ENCODE measurements at places on chromosomes 11 and 22.

DNA sequence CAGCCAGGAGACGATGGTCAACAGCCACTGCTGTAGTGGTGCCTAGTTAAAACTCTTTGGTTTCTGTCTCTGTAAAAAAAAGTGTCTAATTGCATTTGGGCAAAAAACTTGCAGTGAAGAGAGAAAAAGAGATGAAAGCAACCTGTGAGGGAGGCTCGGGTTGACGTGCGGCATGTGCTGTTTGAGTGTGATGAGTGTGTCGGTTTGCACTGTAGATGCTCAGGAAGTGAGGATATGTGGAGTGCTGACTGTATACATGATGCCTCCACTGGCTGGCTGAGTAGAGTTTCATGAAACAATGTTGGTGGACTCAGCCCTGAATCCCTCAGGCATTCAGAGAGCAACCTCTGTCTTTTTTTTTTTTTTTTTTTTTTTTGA, 4.3 kb upstream of the DGCR6L start:
- DNase-seq: no peak

DNA sequence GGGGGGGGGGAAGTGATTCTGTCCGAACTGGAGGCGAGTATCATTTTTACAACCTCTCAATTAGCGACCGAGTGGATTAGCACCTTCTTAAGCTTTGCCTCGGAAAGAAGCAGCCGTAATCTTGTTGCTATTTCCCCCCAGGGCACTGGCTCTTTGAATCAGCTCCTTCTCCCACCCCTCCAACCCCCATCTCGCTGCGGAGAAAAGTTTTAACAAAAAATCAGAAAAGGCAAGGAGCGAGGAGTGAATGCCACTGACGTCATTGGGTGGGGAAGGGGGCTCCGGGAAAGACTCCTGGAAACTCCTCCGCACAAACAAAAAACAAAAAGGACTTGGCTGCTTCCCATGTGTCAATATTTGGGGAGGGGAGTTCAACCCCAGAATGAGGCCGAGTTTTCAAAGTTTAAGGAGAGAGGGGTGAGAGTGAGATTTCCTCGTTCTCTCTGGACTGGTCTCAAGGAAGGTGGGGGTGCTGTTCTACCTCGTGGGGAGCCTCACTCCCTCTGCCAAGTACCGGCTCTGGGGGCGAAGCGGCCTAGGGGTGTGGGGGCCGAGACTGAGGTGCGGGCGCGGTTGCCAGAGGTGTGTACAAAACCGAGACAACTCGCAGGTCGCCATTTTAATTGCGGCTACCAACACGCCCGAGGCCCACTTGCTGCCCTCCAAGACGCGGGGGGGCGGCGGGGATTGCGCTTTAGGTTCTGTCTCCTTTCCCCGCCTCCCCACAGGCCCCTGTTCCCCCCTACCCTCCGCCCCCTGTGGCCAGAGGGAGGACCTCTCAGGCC, 2.5 kb upstream of the PAX6 start:
- DNase-seq: no peak

- no peak for DNase-seq
These were observed 58.3 kb downstream of the CERK start for GRCh38 chr22:46679706-46680269.

GRCh38 chr11:78200553-78200952, 11.8 kb downstream of the USP35 start:
- no peak for DNase-seq

DNA sequence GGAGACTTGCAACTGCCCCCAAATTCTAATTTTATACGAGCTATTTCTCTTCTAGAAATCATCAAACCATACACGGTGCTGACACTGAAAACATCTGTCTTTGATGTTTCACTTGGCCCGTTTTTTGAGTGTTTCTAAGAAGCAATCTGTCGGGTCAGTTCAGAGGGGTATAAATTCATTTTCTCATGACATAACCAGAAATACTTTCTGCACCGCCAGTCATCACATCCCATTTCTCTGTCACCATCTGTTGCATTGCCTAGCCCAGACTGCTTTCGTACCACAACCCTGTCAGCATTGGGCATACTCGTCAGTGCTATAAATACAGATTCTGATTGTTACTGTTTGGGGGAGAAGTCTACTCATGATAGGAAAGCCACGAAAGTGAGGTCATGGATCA, 63.1 kb upstream of the CCDC90B start:
- DNase-seq: no peak

- no peak for DNase-seq
These were observed 61.0 kb upstream of the GLYATL1B start for GRCh38 chr11:59025097-59025496.

GRCh38 chr11:132644520-132645239, 887.6 kb downstream of the OPCML start:
- no peak for DNase-seq

DNA sequence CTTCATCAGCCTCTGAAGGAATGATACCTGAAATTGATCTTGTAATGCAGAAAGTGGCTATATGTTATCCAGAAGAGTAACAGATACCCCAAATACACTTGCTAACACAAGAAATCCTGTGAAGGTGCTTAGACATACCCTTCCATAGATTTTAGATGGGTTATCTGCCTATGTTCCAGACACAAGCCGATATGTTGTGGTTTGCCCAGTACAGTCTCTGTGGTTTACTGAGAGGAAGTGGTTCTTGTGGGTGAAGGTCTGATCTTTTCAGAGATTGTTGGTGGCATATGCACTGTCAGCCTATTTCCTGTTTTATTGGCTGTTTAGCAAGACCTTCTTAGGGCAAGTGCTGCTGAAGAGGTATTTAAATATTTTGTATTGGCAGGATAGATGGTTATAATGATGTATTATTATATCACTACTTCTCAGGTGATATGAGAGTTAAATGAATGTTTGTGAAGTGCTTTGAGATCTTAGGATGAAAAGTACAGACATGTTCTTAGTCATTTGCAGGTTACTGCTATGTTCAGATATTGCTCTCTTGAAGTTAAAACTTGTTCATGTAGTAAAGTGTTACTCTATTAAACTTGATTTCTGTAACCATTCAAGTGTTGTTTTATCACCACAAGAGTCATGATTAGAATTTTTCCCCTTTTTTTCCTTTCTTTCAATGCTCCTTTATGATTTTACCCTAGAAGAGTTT, 8.2 kb downstream of the ARHGEF12 start:
- DNase-seq: peak; percentile 90

- peak; percentile 52 for DNase-seq
These were observed 26.3 kb downstream of the RPS6KA4 start for GRCh38 chr11:64384981-64385944.

- peak; percentile 83 for DNase-seq
These were observed 30.9 kb upstream of the PARVB start for GRCh38 chr22:43993072-43993760.

DNA sequence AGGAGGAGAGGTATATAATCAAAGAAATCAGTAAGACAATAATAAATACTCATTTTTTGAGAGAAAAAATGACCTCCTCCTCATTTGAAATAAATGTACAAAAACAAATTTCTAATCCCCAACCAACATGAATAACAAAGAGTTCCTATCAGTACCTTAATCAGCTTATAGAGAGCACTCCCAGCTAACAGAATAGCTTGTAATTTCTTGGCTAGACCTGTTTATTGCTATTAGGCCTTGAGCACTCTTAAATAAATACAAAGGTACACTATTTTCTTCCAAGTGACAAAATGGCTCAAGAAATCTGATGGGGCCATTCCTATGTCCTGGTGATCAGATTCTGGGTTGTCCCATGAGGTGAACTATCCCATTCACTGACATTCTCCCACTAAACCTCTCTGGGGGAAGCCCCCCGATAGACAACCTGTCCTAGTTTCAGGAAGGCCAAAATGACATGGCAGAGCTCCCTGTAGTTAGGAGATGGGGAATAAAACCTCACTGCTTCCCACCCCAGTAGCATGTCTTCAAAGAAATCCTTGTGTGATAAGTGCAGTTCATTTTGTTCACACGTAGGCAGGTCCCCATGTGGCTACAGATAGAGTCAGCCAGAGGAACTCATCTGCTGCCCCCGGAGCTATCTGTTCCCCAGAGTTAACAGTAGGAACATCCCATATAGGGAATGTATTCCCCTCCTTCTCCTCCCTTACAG, 385.7 kb downstream of the SOX6 start:
- DNase-seq: peak; percentile 29

DNA sequence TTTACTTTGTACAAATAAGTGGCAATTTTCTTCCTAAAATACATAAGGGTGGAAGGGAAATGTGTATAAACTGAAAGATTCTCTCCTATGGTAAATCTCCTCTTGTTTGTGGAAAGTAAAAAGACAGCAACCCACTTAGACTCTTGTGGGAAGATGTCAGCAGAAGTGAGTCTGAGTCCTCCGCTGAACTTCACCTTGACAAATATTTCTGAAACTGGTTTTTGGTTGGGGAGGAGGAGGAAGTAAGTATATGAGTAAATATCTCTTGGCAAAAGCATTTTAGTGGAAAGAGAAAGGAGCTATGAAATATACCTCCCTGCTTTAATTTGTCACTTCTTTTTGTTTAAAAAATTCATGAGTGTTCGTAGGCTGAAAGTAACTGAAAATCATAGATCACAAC, 196.2 kb downstream of the KIRREL3 start:
- DNase-seq: no peak

DNA sequence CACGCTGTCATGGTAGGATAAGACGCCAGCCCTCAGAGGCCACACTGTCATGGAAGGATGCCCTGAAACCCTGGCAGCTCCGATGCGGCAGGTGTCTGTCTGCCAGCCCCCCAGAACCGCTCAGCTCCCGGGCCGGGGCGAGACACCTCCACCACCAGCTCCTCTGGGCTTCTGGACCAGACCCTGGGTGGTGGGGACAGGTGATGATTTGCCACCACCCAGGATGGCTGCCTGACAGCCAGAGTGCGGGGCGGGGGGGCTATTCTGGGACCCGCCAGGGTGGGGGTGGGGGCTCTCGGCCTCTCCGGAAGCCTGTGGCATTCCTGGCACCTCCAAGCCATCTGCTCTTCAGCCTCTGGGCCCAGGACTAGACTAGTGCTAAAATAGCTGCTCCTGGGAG, 9.4 kb downstream of the PHLDA2 start:
- DNase-seq: no peak

DNA sequence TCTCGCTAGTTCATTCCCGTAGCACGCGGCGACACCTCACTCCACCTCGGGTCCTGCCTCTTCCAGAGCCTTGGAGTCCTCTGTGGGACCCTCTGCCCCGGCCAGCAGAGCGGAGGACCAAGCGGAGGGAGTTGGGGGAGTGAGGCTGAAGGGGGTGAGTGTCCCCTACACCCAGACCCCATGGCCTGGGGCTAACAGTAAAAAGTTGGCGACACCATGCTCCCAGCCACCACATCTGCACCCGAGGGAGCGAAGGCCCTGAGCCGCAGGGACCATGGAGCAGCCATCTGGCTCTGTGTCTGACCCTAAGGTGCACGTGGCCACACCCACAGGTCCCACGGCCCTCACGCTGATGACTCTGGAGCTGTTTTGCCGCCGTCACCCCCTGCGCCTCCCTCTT, 293.8 kb downstream of the BRD1 start:
- DNase-seq: no peak

DNA sequence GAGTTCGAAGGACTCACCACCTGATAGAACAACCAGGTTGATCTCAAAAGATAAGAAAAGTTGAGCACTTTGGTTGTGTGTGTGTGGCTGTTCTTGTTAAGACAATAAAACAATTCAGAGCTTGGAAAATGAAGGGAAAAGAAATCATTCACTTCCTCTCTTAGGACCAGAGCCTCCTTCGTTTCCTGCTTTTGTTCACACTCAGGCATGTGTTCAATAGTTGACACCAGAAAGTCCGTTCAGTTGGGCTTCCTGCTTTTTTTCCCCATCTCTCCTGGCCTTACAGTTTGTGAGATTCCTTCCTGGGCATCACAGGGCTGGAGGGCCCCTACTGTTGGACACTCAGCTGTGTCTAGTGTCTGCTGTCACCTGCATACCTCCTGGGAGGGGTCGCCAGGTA, 48.0 kb downstream of the TSPAN18 start:
- no peak for DNase-seq

- no peak for DNase-seq
These were observed 153.1 kb downstream of the BRD1 start for GRCh38 chr22:49674479-49675050.

GRCh38 chr22:46025973-46026898, 49.3 kb upstream of the WNT7B start:
- no peak for DNase-seq

GRCh38 chr11:128680906-128681305, 13.0 kb upstream of the FLI1 start:
- no peak for DNase-seq

DNA sequence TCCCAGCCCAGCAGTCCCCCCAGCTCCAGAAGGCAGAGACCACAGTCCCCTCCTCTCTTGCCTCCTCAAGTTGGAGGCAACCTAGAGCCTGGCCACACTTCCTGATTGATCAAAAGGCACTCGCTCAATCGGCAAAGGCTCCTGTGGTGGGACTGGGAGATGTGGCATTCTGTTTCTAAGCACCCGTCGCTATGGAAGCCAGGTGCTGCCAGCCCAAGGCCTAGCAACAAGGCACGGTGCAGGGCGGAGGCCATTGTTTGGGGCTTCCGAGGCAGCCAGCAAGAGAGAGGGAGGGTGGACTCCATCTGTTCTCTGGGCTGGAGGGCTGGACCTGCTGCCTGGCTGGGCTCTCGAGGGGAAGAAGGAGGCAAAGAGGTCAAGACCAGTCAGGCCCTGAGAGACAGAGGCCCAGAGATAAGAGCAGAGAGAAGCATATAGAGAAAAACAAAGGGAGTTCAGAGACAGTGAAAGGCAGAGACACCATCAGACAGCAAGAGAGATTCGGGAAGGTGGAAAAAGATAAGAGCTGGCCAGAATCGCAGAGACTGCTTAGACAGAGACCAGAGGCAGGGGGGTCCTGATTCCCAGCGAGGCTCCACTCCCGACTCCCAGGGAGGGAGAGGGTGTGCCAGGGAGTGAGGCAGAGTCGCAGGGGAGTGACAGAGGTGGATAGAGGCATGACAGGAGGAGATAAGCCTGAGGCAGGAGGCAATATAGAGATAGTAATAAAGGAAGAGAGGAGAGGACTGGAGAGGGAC, 21.2 kb downstream of the PDE2A start:
- peak; percentile 12 for DNase-seq

- no peak for DNase-seq
These were observed 2.4 kb upstream of the UVRAG start for GRCh38 chr11:75812542-75813040.

GRCh38 chr11:62538470-62539237, 8.0 kb downstream of the AHNAK start:
- no peak for DNase-seq

DNA sequence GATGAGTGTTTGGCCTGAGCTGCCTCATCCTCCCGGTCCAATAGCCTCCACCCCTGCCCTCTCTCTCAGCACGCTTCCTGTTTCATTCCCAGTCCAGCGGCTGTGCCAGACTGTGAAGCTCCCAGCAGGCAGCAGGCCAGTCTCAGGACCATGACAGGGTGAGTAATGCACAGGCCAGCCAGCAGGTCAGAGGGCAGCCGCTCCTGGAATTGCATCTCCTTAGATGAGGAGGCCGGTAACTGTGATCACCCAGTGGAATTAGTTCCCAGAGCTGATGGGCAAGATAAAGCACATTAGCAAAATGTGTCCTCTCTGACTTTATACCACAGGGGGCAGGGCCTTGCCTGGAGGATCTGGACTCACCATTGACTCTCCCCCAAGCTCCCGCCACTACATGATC, 251.2 kb downstream of the ETS1 start:
- no peak for DNase-seq

- no peak for DNase-seq
These were observed 74.7 kb upstream of the DRD2 start for GRCh38 chr11:113549611-113550578.
